Glomerular endothelial cell (primary cell): ENCODE measurements at places on chromosomes 12 and 14. TPM values are rescaled to one million over a fixed set of nuclear protein-coding genes. Genes with fewer than 3 reads are reported as not detected.

GRCh38 chr14:63435838-63436237, 107.3 kb downstream of the PPP2R5E start:
- DNase-seq: no peak

DNA sequence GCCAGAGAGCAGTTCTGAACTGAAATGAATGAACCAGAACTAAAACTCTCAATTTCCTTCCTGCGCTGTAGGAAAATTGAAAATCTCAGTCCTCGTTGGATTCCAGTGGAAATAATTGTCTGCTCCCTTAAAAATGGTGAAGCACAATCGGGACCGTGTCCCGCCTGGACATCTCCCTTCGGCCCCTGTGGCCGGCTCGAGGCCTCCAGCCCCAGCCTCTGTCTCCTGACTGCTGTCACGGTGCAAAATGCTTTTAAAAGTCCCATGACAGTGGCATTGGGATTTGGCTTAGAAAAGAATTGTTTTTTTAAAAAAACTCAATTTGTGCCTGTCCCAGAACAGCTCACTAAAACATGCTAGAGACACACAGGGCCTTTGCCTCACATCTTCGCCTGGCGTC, 142.5 kb downstream of the ZNF664 start:
- DNase-seq: no peak

SPX gene
- total RNA-seq: 0.63 and 0.88 TPM in 2 replicates

GRCh38 chr12:93812626-93813025, 135.5 kb downstream of the CRADD start:
- no peak for DNase-seq

- no peak for DNase-seq
Measured at GRCh38 chr14:104686624-104687517, 2.5 kb upstream of the INF2 start.

ACSS3 gene
- total RNA-seq: 0.10 and 7.7 TPM in 2 replicates

GRCh38 chr14:75025082-75025481, 22.4 kb downstream of the EIF2B2 start:
- no peak for DNase-seq

SLC5A8 gene
- not detected in 2 replicates for total RNA-seq

GRCh38 chr12:69508091-69508490, 37.9 kb downstream of the FRS2 start:
- no peak for DNase-seq

B4GALNT3 gene
- 0.44 and 0.64 TPM in 2 replicates for total RNA-seq

- no peak for DNase-seq
Measured at GRCh38 chr12:65464930-65465329, 186.4 kb downstream of the MSRB3 start.

- DNase-seq: no peak
Measured at GRCh38 chr14:72495668-72496067, 398.2 kb downstream of the DPF3 start.

MYO1H gene
- not detected in 2 replicates for total RNA-seq

MDP1 gene
- total RNA-seq: 10.2 and 11.2 TPM in 2 replicates

B3GNT4 gene
- total RNA-seq: not detected in 2 replicates

- DNase-seq: no peak
Measured at GRCh38 chr12:19006626-19007137, 122.9 kb upstream of the PLEKHA5 start.

EML1 gene
- 33.7 and 42.0 TPM in 2 replicates for total RNA-seq

DNA sequence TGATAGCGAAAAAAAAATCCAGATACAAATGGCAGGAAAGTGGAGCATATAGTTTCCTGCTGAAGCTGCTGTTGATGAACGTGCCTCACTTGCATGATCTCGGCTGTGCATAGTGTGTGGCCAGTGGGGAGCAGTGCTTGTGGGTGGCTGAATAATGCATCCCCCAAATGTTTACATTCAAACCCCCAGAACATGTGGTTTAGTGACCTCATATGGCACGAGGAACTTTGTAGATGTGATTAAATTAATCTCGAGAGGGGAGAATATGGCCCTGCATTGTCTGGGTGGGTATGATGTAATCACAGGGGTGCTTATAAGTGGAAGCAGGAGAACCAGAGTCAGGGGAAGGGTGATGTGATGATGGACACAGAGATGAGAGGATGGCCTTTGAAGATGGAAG, 425.0 kb downstream of the TMEM121 start:
- DNase-seq: no peak

DNA sequence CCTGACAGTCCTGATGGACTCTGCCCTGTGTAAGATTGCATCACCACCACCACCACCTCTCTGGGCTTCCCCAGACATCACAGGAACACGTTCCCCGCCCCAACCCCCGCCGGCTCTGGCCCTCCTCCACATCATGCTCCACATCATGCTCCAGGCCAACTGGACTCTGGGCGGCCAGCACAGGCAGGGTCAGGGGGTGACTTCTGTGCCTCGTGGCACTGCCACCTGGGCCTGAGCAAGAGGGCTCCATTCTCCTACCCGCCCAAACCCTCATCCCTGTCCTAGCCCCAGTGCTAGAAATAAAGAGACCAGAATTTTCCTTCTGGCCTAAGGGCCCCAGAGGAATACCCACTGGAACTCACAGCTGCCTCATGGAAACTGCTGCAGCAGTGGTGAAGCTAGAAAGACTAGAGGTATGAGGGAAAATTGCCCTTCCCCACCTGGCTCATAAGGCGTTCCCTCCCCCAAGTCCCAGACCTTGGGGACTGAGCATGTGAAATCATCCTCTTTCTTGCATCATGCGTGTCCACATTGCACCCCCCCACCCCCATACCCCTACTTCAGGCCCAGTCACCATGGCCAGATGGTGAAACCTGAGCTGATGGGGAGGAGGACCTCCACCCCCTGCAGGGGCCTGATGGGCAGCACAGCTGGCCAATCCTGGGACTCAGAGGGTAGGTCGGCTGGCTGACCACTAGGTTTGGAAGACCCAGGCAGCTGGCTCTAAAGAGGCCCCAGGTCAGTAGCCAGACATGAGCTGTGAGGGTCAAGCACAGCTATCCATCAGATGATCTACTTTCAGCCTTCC, at the start of gene INHBE:
Gene INHBE, plus strand, starts transcription at position 742 of the 808 bp plus-strand sequence. CDS start 230 bp downstream, outside the sequence.
- DNase-seq: no peak

DNA sequence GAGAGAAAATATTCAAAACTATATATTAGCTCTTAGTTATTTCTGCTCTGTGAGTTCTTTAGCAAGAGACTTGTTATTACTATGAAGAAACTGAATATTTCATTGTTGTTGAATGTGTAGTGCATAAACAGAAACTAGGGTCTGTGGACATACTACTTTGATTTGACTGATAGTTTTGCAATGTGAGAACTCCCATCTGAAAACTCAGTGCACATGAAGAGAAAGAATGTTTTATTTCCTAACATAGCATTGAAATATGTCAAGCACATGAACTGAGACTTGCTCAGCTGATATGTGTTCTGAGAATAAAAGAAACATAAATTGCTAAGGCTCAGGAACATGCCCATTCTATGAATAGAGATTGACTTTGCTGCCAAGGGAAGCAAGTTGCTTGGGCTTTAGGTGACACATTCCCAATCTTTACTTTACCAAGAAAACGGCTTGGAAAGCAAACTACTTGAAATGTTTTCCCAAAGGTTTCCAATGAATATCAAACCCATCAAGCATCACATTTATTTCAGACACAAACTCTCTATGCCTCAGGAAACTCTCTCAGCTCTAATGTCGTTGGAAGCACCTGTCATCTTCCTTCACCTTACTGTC, 290.4 kb downstream of the SLC16A7 start:
- no peak for DNase-seq

DNA sequence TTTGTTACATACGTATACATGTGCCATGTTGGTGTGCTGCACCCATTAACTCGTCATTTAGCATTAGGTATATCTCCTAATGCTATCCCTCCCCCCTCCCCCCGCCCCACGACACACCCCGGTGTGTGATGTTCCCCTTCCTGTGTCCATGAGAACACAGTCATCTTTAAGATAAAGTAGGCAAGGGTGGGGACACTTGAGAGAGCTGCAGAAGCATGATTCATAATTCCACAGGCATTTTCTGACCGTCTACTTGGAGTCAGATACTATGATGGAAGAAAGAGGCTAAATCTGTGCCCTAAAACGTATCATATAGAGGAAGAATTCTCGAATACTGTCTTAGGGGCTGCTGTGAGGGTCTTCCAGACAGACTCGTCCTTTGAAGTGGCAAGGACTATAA, 145.9 kb upstream of the VASH1 start:
- DNase-seq: no peak

NUAK1 gene
- 55.3 and 68.8 TPM in 2 replicates for total RNA-seq

- peak; percentile 80 for DNase-seq
Measured at GRCh38 chr12:25151476-25151875, 43.5 kb downstream of the DNAI7 start.

GRCh38 chr12:115312901-115313300, 628.9 kb upstream of the TBX3 start:
- no peak for DNase-seq

SERPINA5 gene
- total RNA-seq: 0.29 and 1.1 TPM in 2 replicates

DNA sequence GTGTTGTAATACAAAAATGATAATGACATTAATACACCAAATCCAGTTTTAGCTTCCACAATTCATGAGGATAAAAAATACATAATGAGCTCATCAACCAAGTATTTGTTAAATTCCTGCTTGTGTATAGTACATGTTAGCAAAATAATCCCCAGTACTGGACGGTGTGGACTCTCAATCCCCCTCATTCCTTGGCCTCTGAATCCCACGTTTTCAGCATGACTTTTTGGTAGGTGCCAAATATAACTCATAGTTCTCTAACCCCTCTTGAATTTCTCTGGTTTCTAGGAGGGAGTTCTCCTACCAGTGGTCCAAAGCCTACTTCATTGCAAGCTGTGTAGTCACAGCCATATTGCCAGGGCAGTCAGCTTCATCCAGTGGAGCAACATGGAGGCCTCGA, 41.4 kb upstream of the EPS8 start:
- no peak for DNase-seq
